Brain microvascular endothelial cell (primary cell): ENCODE measurements at places on chromosomes 7 and 10.

DNA sequence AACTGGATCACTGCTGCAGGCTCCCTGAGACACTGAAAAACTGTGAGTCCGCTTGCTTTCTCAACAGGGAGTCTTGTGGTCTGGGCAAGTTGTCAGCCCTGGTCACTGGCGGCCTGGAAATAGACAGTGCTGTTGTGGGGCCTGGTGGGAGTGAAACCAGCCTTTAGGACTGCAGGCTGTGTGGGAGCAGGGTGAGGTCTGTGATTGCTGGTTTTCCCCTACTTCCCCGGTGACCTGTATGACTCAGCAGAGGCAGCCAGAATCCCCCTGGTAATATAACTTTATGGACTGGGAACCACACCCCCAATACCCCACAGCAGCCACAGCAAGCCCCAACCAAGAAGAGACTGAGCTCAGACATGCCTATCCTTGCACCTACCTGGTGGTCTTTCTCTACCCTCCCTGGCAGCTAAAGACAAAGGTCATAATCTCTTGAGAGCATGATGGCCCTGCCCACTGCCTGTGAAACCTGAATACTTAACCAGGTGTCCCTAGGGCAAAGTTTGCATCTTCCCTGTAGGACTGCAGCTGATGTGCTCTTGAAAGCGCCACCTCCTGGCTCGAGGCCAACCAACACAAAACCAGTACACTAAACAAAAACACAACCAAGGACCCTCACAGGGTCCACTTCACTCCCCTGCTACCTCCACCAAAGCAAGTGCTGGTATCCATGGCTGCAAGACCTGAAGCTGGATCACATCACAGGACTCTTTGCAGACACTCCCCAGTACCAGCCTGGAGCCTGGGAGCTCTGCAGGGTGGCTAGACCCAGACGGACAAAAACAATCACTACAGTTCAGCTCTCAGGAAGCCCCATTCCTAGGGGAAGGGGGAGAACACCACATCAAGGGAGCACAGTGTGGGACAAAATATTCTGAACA is 7.2 kb upstream of the ADAM22 start:
- DNase-seq = peak; percentile 74

GRCh38 chr7:137717811-137718271 is 128.9 kb downstream of the DGKI start:
- DNase-seq = peak; percentile 50

DNA sequence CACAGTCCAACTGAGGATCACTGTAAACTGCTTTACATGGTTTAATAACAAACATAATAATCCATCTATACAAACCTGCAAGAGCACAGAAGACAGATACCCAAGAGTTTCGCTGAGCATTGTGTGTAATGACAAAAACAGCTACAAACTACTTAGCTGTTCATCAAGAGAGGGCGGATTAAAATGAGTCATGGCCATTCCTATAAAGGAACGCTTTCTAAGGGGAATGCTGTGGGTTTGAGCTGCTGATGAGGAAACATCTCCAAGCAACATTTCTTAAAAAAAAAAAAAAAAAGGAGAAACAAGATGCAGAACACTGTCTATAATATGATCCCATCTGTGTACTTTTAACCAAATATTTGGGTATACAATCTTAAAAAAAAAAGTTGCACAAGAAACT is 33.8 kb downstream of the VOPP1 start:
- peak; percentile 83 for DNase-seq

GRCh38 chr7:128102490-128103291 is 71.5 kb upstream of the LRRC4 start:
- no peak for DNase-seq

DNA sequence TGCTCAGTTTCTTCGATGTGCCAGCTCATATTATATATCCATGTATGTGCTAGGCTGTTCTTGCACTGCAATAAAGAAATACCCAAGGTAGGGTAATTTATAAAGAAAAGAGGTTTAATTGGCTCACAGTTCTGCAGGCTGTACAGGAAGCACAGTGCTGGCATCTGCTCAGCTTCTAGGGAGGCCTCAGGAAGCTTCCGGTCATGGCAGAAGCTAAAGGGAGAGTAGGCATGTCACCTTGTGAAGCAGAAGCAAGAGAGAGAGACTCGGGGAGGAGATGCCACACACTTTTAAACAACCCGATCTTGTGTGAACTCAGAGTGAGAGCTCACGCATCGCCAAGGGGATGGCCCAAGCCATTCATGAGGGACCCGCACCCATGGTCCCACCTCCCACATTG is 13.8 kb upstream of the ECHDC3 start:
- no peak for DNase-seq

DNA sequence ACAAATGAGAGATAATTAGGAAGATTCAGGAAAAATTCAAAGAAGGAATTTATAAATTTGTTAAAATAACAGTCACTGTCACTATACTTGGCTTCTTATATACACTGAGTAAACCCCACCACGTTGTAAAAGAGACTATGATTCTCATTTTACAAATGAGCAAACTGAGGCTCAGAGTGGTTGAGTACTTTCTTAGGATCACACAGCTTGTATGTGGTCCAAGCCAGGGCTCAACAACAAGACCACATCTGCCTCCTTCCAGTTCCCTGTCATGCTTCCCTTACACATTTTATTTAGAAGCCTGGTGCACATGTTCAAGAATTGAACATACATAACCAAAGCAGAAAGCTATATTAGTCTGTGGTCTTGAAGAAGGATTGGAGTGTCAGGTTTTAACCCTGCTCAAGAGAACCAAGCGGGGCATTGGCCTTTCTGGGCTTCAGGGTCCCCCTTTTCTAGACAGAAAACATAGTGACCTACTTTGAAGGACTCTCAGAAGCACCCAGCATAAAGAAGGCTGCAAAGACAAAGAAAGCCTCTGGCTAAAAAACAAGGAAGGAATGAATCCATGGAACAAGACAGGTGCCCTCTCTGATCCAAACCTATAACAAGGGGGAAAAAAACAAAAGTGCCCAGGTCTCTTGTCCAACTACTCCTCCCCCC is 846 bp downstream of the MRLN start:
- no peak for DNase-seq

- DNase-seq = no peak
Observed at GRCh38 chr7:5403442-5403841, 20.2 kb downstream of the TNRC18 start.

- no peak for DNase-seq
Observed at GRCh38 chr7:130425796-130426195, 15.0 kb downstream of the CEP41 start.

GRCh38 chr10:71542478-71542877 is 145.8 kb downstream of the CDH23 start:
- no peak for DNase-seq

- no peak for DNase-seq
Observed at GRCh38 chr7:47721670-47722069, 139.8 kb upstream of the TNS3 start.

- DNase-seq = no peak
Observed at GRCh38 chr10:81882011-81882410, 7.0 kb downstream of the NRG3 start.

- no peak for DNase-seq
Observed at GRCh38 chr7:143447466-143447865, 4.2 kb downstream of the TAS2R60 start.

- DNase-seq = no peak
Observed at GRCh38 chr10:120105001-120105400, 212.5 kb downstream of the SEC23IP start.

GRCh38 chr7:40977533-40977932 is 725.4 kb downstream of the INHBA start:
- no peak for DNase-seq

DNA sequence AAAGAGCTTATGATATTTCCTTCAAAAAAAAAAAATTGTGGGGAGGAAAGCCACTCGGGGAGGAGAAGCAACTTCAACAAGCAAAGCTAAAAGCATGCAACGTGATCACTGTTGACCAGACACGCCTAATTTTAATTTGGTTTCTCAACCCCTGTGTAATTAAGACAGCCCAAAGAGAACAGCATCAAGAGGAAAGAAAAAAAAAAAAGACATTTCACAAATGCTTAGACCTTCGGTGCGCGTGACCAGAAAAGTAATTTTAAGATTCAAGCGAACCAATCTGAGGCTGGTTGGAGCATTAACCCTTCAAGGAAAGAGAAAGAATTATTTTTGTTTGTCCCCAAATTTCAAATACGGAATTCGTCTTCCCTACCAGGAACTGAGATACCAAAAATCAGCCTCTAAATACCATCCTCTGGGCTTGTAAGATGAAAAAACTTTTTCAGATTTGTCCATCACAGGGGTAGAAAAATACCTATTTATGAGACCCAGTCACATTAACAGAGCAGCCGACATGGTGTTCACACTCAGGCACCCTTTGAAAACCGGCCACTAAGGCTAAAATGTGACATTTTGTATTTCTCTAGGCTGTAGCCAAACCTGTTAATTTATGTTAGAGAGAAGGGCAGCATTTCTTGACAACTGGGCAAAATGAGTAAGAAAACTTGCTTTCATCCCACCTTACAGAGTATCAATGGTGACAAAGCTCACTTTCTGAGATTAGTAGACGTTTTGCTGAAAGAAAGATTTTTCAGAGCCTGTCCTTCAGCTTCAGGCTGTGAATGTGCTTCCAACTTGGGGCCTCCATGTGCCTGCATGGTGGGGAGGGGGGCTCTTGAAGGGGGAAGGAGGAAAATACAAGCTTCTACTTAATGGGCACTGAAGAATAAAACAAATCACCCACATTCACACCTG is 179.9 kb upstream of the KLF14 start:
- no peak for DNase-seq

- no peak for DNase-seq
Observed at GRCh38 chr7:74619235-74619860, 38.2 kb upstream of the GTF2I start.

- DNase-seq = no peak
Observed at GRCh38 chr7:109213081-109213480, 643.4 kb downstream of the DNAJB9 start.

DNA sequence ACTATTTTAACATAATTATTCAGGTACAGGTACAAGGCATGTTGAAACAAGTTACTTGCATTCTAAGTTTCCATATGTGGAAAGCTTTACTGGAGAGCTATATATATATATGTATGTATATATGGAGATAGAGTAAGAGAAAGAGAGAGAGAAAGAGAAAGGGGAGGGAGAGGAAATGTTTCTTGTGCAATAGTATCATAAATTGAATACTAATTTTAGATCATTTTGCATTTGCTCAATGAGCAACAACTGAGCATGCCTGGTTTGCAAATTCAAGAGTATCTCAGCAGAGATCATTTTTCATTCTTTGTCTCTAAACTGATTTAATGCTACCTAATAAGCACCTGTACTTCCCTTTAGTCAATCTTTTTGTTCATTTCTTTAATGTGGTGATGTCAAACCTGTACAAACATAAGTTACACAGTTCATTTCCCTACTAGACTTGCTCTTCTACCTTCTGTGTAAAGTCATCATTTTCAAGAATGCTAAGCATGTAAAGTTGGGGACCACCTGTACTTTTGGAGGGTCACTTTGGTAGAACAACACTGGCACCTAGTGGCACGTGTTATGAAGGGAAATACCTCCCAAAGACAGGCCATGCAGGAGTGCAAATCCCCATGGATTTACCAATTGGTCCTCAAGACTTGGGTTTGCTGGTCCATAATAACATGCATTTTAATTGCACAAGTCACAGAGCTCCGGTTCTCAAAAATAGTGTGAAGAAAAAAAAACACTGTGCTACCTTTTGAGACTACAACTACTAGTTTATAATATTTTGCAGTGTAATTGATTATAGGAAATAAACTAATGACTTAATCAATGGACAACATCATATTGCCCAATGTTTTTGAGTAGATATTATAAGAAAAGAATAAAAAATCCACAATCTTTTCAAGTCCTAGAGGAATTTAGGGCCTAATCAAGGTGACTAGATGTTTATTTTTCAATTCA is 431.2 kb upstream of the IGFBP3 start:
- DNase-seq = peak; percentile 65

GRCh38 chr7:84837405-84837804 is 349.5 kb downstream of the SEMA3D start:
- DNase-seq = no peak

GRCh38 chr7:47757921-47758411 is 176.1 kb upstream of the TNS3 start:
- DNase-seq = peak; percentile 92

DNA sequence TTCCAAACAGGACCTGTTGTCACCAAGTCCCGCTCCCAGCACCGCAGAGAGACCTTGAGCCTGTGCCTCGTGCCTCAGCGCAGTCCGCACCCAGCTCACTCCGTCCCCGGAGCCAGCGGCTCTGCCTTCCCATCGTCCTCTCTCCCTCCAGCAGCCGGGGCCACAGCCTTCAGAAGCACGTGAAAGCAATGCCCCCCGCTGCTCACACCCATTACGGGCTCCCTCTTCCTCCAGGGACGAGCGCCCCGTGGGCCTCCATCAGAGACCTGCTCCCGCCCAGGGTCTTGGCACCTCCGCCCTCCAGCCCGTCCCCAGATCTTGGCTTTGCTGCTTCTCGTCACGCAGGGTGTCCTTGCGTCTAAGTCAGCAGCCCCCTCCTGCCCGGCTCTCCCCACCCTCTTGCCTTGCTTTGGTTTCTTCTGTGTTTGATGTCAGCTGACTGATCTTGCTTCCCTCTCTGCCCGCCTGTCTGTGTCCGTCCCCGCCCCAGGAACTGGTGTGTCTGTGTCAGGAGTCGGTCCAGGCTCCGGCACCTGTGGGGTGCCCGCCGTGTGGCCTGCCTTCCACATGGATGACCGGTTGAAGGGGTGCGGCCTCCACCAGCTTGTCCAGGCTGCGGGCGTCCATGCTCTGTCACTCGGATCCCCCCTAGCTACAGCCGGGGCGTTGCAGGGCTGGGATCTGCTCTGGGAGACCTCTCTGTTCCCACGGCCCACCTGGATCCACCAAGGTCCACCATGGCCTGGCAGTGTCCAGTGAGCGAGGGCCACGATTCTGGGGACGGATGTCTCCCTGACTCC is 61.9 kb downstream of the FOXL3 start:
- DNase-seq = no peak

DNA sequence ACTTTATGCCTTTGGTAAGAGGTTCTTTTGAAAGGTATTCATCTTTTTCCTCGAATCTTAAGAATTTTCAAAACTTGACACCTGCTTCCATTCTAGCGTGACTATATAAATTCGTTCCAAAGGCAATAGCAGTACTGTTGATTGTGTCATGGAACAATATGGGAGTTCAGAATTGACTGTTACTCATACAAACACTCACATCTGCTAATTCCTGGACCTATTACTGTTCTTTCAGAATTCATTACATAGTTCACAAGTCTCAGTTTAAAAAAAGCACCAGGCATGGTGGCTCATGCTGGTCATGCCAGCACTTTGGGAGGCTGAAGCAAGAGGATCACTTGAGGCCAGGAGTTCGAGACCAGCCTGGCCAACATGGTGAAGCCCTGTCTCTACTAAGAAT is 80.9 kb downstream of the CACNB2 start:
- no peak for DNase-seq

DNA sequence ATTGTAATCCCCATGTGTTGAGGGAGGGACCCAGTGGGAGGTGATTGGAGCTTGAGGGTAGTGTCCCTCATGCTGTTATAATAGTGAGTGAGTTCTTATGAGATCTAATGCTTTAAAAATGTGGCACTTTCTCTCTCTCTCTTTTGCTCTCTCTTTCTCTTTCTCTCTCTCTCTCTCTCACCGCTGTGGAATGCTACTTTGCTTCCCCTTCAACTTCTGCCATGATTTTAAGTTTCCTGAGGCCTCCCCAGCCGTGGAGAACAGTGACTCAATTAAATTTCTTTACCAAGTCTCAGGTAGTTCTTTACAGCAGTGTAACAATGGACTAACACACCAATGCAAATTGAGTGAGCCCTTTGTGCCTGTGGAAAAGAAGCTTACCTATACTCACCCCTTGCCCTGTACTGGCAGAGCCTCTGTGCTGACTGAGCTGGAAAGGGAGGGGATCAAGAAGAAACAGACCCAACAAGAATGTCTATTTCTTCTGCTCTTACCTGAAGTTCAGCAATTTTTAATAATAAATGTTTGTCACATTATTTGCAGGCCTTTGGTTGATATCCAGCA is 642.5 kb upstream of the KCND2 start:
- DNase-seq = no peak

- peak; percentile 20 for DNase-seq
Observed at GRCh38 chr10:30553626-30554439, 75.7 kb downstream of the LYZL2 start.
